LHCN-M2 (cell line): ENCODE measurements at places on chromosomes 11 and 22. TPM values are rescaled to one million over a fixed set of nuclear protein-coding genes. Genes with fewer than 3 reads are reported as not detected.

Gene TSKU
- total RNA-seq = 22.6 and 31.4 TPM in 2 replicates

Gene PHOX2A
- total RNA-seq = not detected in 2 replicates

Gene CASP4
- 86.4 and 88.7 TPM in 2 replicates for total RNA-seq

Gene MS4A6E
- not detected in 2 replicates for total RNA-seq

Gene LUZP2
- total RNA-seq = not detected in 2 replicates

Gene TTC36
- total RNA-seq = 0.32 and 0.86 TPM in 2 replicates

Gene C22orf15
- 0.06 TPM in 1 of 2 replicates, not detected in the other for total RNA-seq
